Mesothelial cell of epicardium (in vitro differentiated cells): ENCODE measurements at places on chromosomes 2 and 18. TPM values are rescaled to one million over a fixed set of nuclear protein-coding genes. Genes with fewer than 3 reads are reported as not detected.

Gene SLC4A3
- total RNA-seq, result 23.6 to 25.7 TPM (median 25.7 TPM) in 3 replicates

Gene FANCL
- total RNA-seq, result 39.6 to 45.2 TPM (median 43.3 TPM) in 3 replicates

Gene FRZB
- total RNA-seq, result 12.1 to 13.0 TPM (median 12.6 TPM) in 3 replicates

Gene TTN
- total RNA-seq, result 0.84 to 1.2 TPM (median 1.0 TPM) in 3 replicates

Gene RNF144A
- total RNA-seq, result 52.3 to 54.4 TPM (median 52.8 TPM) in 3 replicates

Gene ARHGAP25
- total RNA-seq, result 1.2 to 1.4 TPM (median 1.3 TPM) in 3 replicates

Gene CWC22
- 21.2 to 22.8 TPM (median 22.2 TPM) in 3 replicates for total RNA-seq

Gene OSGEPL1
- total RNA-seq, result 10.7 to 11.3 TPM (median 10.9 TPM) in 3 replicates

Gene ONECUT2
- total RNA-seq, result 0.09 to 0.51 TPM (median 0.09 TPM) in 3 replicates

Gene C2orf78
- total RNA-seq, result not detected in 3 replicates

Gene TLX2
- 0.18 TPM in 1 of 3 replicates, not detected in the others for total RNA-seq

Gene VIL1
- total RNA-seq, result 0.29 to 0.64 TPM (median 0.54 TPM) in 3 replicates
